Caco-2 (cell line): ENCODE measurements at places on chromosomes 7 and 10. TPM values are rescaled to one million over a fixed set of nuclear protein-coding genes. Genes with fewer than 3 reads are reported as not detected.

GRCh38 chr7:105677410-105677730 is 96.1 kb upstream of the EFCAB10 start:
- DNase-seq, result no peak

DNA sequence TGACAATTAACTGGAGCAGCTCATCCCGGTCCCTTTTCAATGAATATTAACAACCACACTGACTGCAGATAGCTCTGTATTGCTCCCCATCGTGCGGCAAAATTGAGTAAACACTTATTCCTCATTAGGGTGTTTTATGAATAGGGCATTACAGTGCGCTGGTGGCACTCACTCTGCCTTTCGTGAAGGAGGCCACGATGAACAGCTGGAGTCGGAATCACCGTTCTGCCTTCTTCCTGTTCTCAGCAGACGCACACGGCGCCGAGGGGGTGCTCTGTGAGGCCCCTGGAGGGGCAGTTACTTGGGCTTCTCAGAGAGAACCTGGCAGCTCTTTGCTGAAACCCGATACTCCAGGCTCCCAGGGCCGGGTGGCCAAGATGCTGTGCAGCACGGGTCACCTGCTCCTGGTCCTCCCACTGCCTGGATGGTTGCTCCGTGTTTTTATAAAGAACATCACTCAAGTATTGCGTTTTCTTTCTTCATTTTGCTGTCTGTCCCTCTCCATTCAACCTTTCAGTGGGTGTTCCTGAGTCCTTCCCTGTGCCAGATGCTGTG is 241.9 kb downstream of the GLRX3 start:
- DNase-seq, result no peak

- DNase-seq, result no peak
Observed at GRCh38 chr7:23893942-23894891, 184.2 kb downstream of the STK31 start.

GRCh38 chr10:116810120-116810500 is 39.2 kb upstream of the ENO4 start:
- DNase-seq, result no peak

The TAS2R5 gene
- 1.7 TPM in 2 replicates for total RNA-seq

The AKR1C8 gene
- total RNA-seq, result not detected in 2 replicates

GRCh38 chr7:801940-802381 is 30.3 kb upstream of the SUN1 start:
- DNase-seq, result no peak

- DNase-seq, result no peak
Observed at GRCh38 chr7:96921771-96922170, 83.6 kb upstream of the DLX6 start.

DNA sequence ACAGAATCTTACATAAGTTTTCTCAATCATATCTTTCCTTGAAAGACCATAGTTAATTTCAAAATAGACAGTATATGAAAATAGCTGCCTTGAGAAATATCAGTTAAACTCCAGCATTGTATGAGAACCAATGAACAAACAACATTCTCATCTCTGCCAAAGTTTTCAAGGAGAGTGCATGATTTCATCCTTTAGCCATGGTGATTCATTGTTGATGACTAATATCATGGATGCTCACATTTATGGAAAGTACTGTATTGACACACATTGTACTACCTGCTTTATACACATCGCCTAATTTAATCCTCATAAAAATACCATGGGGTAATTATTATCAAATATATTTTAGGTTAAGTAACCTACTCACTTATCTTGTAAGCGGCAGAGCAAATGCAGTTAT is 250.3 kb downstream of the CNTNAP2 start:
- DNase-seq, result no peak

DNA sequence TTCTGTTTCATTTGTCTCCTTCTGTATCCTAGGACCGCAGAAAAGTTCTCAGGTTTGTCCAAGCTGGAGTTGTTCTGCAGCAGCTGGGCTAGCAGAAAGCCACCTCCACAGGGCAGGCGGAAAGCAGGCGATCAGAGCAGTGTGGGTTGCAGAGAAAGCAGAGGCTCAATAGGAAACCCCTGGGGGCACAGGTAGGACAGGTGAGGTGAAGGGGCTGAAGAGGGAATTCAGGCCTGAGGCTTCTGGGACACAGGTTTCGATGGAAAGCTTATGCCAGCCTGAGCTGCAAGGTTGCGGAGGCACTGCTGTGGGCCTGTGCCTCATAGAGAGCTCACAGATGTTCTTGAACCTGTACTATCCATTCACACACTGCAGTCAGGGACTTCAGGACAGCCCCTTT is 194.9 kb upstream of the TPK1 start:
- no peak for DNase-seq

DNA sequence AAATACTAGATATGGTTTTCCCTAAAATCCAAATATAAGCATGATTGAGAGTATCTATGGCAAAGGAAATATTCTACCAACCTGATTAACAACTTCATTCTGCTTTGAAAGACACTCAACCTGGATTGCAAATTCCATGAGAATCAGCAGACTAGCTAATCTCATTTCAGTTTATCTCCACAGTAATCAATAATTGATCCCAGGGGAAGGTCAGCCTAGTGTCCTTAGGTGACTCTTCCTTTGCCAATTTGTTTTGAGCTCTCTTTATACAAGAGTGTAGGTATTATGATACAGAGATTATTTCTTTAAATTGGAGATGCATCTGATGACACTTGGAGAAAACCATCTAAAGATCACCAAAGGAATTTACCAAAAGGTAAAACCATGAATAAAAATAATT is 100.3 kb downstream of the GRM8 start:
- DNase-seq, result no peak

GRCh38 chr10:102639537-102639936 is 4.7 kb upstream of the TRIM8 start:
- no peak for DNase-seq
